Activated naive CD8-positive, alpha-beta T cell treated with anti-CD3 and anti-CD28 coated beads, Interleukin-2, amount 10 ng/mL, durations not matched to agents 7 days and 5 days (primary cell): ENCODE measurements at places on chromosomes 7 and 10.

DNA sequence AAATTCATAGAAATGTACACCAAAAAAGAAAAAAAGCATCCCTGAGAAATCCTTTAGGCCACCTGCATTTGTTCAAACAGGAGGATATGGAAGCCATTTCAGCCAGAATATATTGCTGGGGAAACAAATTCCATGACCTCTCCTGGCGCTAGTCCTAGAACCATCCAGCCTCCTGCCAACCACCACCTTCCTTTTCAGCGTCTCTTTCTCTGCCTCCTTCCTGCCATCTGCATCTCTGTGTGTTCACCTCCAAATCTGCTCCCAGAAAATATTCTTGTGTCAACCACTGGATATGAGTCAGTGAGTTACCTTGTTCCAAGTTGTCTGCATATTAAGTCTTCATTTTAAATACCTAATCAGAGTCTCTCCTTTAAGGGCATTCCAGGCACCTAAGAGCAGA lies 50.6 kb upstream of the NPY start:
- no peak for DNase-seq

DNA sequence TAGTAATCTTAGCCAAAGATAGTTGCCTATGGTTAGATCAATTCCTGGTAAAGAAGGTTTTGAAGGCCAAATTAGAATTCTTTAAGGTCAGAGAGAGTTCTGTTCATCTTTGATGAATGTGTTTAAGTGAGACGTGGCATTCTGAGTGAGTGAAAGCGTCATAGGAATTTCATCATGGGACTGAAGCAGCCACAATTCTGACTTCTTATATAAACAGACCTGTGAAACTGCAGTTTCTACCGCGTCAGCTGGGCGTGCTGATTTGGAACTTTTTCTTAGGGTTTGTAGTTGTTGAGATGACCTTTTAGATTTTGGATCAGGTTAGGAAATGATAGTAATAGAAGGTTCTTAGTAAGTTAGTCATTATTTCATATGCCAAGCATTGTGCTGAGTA lies 103.8 kb downstream of the CNNM2 start:
- no peak for DNase-seq

DNA sequence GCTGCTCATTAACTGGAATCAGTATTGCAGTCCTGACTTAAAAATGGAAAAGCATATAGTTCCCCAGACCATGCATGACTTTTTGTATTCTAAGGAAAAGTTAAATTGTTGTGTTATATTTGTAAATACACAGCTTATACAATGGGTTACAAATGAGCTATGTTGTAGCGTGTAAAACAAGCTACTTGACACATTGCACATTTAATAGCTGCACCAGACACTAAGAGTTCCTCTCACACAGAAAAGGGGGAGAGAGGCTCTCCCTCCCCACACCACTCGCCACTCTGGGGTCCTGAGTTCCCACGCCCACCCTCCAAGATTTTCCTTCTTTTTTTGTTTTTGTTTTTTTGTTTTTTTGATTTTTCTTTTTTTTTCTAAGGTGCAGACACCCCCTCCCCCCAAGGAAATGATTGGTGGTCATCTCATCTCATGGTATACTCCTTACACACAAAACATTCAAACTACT lies 6.3 kb downstream of the KLF6 start:
- no peak for DNase-seq

DNA sequence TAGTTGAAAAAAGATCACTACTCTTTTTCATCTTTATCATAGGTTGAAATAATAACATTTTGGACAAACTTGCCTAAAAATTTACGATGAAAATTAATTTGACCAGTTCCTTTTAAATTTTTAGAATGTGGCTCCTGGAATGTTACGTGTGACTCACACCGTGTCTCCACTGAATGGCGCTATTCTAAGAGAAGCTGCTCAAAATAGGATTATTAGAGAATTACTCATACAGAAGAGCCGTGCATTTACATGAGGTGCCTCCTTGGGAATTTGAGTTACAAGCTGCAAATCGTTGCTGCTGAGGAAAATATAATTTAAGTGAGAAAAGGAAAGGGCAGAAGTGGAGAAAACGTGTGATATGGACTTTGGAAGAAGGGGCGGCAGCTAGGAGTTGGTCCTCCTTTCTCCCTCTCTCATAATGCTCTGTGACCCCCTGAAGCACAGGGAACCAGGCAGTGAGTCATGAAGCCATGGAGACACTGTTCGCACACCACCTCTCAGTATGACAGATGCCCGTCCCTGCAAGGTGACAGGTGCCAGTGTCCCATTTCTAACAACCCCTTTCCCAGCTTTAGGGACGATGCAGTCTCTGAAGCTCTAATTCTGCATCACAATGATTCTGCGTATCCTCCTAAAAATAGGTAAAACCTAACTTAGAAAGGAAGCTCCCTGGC lies 323.2 kb upstream of the COBL start:
- DNase-seq, result no peak

DNA sequence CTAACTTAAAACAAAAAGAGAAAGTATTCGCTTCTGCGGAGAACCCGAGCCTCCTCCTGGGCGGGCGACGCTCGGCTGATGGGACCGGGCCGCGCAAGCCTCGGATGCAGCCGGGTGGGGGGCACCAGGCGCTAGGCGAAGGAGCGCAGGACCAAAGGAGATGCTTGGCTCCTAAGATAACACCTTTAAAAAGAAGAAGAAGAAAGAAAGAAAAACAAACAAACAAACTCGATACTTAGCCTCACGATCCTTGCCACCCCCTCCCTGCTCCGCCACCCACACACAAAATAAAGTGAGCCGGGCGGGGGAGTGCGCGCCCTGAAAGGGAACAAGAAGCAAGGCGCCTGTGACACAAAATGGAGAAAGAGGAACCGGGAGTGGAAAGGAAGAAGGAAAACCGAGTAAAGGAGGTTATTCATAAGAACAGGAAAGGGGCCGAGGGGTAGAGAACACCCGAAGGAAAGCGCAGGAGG lies 34.0 kb upstream of the EBLN1 start:
- DNase-seq, result peak; percentile 69

GRCh38 chr7:131355917-131356777 lies 28.5 kb downstream of the MKLN1 start:
- DNase-seq, result no peak

- DNase-seq, result peak; percentile 68
Observed at GRCh38 chr10:80046629-80047441, 31.6 kb upstream of the TMEM254 start.

GRCh38 chr7:73905360-73905759 lies 44.4 kb downstream of the TMEM270 start:
- no peak for DNase-seq

GRCh38 chr10:122112021-122112616 lies 123.2 kb downstream of the TACC2 start:
- no peak for DNase-seq

- no peak for DNase-seq
Observed at GRCh38 chr10:128158021-128158795, 32.0 kb upstream of the MKI67 start.

DNA sequence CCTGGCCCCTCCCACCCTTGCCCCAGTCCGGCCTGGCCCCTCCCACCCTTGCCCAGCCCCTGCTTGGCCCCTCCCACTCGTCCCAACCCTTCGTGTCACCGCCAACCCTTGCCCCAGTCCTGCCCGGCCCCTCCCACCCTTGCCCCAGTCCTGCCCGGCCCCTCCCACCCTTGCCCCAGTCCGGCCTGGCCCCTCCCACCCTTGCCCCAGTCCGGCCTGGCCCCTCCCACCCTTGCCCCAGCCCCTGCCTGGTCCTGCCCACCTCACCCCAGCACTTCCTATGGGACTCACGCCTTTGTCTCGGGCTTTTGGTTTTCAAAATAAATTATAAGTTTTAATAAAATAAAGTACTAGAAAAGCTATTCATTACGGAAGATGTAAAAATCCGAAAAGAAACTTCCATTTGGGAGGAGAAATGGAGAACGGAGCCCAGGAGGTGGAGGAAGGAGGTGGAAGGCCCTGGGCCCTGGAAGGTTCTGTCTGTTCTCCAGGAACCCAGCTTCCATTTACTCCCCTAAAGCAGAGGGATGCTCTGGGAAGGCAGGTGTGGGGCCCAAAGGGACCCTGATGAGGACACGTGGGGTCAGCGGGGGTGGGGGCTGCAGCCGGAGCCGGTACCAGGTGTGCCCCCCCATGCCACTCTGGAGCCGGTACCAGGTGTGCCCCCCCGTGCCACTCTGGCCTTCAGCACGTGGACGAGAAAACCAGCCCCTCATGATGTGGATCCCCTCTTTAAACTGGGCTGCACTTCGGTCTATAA lies 52.2 kb downstream of the PWWP2B start:
- no peak for DNase-seq

- DNase-seq, result no peak
Observed at GRCh38 chr10:67697724-67698131, 1.7 kb upstream of the CTNNA3 start.

DNA sequence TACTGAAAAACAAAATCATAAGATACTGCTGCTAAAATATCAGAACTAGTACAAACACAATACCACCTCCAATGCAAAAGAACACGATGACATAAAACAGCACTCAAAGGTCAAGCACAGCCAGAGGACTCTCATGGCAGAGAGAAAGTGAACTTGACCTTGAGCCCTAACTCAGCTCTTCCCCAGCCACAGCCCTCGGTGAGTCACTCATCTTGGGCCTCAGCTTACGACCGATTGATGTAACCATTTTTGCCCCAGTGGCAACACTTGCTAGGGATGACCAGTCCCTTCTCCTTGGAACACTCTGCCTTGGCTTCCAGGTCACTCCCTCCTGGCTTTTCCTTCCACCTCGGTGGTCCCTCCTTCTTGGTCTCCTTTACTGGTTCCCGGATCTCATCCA lies 77.8 kb downstream of the JAZF1 start:
- DNase-seq, result no peak

DNA sequence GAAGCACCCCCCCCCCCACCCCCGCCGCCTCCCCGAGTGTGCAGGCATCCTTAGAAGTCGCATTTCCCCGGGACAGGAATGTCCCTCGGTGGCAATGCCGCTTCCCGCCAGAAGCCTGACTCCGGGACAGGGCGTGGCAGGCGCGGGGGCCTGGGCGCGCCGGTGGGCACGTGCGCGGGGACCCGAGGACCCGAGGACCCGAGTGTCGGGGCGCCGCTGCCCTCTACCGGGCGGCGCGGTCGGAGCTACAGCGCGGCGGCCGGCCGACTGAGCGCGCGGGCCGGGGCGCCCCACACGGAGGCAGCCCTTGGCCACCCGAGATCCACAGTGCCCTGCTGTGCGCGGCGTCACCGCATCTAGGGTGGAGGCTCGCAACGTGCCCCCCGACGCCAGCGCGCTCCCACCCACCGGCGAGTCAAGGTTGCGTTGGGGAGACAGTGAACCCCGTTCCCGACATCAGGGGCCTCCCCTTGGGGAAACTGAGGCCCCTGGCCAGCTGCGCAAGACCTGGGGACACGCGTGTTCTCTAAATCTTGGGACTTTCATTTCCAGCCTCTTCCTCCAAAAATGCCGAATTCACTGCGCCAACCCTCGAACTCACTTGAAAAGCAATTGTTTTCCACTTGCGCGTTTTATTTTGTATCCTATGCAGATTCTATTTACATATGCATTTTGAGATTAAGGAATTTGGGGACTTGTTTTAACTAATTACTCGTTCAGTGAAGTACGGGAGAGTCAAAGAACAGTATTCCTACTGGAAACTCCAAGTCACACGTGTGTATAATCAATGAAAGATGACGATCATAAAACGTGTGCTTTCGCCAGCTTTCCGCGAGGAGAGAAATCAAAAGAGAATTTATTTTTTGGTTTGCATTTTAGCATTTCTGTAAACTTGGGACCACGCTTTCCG lies 3.1 kb upstream of the CUX1 start:
- peak; percentile 75 for DNase-seq
